ENCODE measurements at places on chromosomes 11 and 22. TPM values are rescaled to one million over a fixed set of nuclear protein-coding genes. Genes with fewer than 3 reads are reported as not detected.

GRCh38 chr11:74676596-74676995, 54.6 kb downstream of the CHRDL2 start:
- H3K36me3 ChIP-seq: no peaks in the 10 kb centered on the region
- no peak overlapping the region for H3K27ac ChIP-seq
- no peak overlapping the region for H3K4me3 ChIP-seq
- H3K4me1 ChIP-seq: peaks cover 22% of the 10 kb centered on the region
- DNase-seq: no peak

DNA sequence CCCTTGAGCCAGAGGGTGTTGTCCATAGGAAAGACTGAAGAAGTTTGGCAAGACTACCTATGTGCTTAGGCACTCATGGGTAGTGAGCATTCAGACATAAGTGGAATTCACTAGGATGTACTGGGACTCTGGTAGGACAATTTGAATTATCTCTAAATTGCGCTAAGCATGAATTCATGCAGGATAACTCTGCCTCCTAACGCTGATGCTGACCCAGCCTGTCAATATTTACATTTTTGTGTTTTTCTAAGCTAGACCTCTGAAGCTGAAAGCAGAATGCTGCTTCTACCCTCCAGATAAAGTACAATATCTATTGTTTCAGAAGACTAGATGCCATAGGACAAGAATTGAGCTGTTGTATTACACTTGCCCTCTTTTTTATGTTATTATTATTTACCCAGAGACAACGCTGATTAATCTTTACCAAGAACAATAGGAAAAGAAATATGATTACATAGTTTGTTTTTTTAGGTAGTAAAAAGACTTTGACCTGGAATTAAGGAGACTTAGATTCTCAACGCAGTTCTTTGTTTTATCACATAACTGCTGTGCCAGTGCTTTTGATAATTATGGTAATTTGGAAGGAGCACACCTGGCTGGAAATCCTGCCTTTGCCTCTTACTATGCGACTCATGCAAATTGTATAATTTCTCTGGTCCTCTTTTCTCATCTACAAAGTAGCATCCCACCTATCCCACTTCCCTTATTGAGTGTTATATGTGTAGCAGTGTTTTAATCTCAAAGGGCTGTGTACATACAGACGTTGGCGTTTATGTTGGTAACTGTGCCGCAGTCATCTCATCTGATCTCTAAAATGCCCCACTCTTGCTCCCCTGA, 21.2 kb upstream of the GRAMD1B start:
- H3K4me1 ChIP-seq: no peaks in the 10 kb centered on the region
- DNase-seq: no peak
- H3K4me3 ChIP-seq: no peak overlapping the region
- no peaks in the 10 kb centered on the region for H3K36me3 ChIP-seq

Gene RFPL1
- total RNA-seq: not detected

- DNase-seq: no peak
- H3K27me3 ChIP-seq: no peaks in the 10 kb centered on the region
- no peaks in the 10 kb centered on the region for H3K36me3 ChIP-seq
- H3K27ac ChIP-seq: no peak overlapping the region
- H3K4me1 ChIP-seq: no peaks in the 10 kb centered on the region
Measured at GRCh38 chr22:35064664-35065063, 1.3 kb upstream of the ISX start.

DNA sequence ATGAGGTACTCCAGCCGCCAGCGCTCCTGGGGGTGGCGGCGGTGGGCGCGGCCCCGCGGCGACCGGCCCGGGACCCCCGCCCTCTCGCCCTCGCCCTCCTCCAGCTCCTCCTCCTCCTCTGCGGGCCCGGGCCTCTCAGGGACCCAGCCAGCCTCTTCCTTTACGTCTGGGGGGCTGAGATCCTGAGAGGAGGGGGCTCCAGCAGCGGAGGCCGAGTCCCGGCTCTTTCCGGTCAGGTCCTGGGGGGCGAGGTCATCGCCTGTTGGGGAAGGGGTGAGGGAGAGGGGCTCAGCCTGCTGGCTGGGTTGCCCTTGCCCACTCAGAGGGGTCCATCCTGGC, 4.3 kb downstream of the ZFTA start:
- peaks cover 9% of the 10 kb centered on the region for H3K4me1 ChIP-seq
- peaks cover 35% of the 10 kb centered on the region for H3K36me3 ChIP-seq
- no peaks in the 10 kb centered on the region for H3K27me3 ChIP-seq
- DNase-seq: no peak

DNA sequence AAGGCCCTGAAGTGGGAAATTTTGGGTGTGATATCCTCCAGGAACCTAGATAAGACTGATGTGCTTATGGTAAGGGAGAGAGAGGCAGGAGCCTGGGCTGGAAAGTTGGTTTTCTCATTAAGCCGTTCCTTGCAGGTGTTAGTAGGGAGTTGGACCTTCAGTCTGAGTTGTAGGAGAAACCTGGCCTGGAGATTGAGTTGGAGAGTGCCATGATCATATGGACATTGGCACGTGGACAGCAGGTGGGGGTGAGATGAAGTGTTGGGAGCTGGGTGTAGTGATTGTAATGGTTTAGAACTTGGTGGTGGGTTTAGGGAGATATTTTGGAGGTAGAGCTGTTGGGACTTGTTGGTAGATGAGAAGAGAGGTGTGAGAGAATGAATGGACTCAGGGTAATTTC, 4.9 kb downstream of the PPP6R2 start:
- H3K36me3 ChIP-seq: peaks cover 12% of the 10 kb centered on the region
- peaks cover 3% of the 10 kb centered on the region for H3K4me1 ChIP-seq
- no peak for DNase-seq
- H3K27ac ChIP-seq: no peak overlapping the region
- no peaks in the 10 kb centered on the region for H3K27me3 ChIP-seq

Gene CCDC116
- not detected for total RNA-seq

- DNase-seq: no peak
- H3K27ac ChIP-seq: no peak overlapping the region
Measured at GRCh38 chr11:121212536-121213361, 79.8 kb upstream of the SC5D start.

DNA sequence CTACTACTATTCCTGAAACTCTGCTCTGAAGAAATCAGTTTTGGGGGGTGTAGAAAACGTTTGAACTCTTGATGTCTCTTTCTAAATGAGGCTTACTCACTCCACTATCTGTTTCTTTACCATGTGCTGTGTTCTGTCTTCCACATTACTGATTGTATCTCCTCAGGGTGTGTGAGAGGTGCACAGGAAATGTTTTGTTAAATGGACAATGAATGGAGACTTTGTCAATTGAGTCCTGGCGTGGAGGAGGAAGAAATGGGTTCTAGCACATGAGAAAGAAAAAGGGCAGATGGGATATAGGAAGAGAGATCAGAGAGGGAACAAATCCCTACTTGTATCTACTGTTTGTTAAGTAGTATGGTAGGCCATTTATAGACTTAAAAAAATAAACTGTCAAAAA, 577.1 kb upstream of the CCDC90B start:
- H3K4me3 ChIP-seq: no peak overlapping the region
- no peak overlapping the region for H3K27ac ChIP-seq
- H3K36me3 ChIP-seq: no peaks in the 10 kb centered on the region
- no peaks in the 10 kb centered on the region for H3K27me3 ChIP-seq
- no peak for DNase-seq

DNA sequence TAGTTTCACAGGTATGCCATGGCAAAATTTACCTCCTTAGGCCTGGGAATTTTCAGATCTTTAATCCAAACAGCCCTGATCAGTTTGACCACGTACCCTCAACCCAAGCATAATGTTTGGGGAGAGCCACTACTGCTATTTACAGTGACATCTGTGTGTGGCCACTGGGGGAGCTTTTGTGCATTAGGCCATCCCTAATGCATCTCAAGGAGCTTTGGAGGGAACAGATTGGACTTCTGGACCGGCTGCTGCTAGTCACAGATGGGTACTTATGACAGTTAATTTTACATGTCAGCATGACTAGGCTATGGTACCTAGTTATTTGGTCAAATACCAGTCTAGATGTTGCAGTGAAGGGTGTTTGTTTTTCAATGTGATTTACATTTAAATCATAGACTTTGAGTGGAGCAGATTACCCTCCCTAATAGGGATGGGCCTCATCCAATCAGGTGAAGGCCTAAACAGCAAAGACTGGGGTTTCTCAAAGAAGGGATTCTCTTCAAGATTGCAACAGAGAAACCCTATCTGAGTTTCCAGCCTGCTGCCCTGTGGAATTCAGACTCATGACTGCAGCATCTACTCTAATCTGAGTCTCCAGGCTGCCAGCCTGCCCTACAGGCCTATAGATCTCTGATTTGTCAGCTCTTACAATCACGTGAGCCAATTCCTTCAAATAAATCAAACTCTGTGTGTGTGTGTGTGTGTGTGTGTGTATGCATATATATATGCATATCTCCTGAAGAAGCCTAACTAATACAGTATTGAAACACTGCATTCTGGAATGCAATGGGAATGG, 38.0 kb upstream of the GALNT18 start:
- H3K27me3 ChIP-seq: peaks cover 50% of the 10 kb centered on the region
- DNase-seq: no peak
- no peak overlapping the region for H3K27ac ChIP-seq
- no peaks in the 10 kb centered on the region for H3K4me1 ChIP-seq

GRCh38 chr11:115456019-115456418, 48.2 kb downstream of the CADM1 start:
- H3K4me1 ChIP-seq: peaks cover 7% of the 10 kb centered on the region
- no peaks in the 10 kb centered on the region for H3K36me3 ChIP-seq
- no peaks in the 10 kb centered on the region for H3K27me3 ChIP-seq
- no peak overlapping the region for H3K4me3 ChIP-seq
- peak; percentile 60 for DNase-seq

DNA sequence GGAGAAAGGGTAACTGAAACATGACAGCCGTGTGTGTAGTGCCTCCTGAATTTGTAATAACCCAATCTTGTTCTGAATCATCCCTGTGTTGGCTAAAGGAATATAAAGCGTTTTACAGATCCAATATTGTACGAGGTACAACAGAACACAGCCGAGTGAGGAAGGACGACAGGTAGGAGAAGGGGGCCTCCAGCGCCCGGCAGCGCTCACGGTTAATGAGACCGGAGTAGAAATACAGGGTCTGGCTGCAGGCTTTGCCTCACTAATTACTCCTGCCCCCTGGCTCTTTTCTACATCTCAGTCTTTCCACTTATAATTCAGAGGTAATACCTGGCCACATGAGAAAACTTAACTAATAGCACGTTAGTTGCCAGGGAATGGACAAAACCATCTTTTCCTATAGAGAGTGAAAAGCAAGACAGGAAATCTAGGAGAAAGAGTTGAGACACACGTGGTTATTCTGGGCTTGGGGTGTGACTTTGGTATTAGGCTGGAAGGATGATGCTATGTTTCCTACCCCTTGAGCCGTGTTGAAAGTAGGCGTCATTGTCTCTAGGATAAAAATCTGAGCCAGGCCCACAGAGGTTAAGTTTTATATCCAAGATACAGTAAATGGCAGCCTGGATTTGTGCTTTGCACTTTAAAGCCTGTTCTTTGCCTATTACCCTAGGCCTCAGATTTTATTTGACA, 54.1 kb downstream of the GRIK4 start:
- H3K27ac ChIP-seq: no peak overlapping the region
- H3K4me1 ChIP-seq: peaks cover 6% of the 10 kb centered on the region
- no peak overlapping the region for H3K4me3 ChIP-seq

- peaks cover under 1% of the 10 kb centered on the region for H3K4me1 ChIP-seq
- H3K4me3 ChIP-seq: no peak overlapping the region
Measured at GRCh38 chr22:45334528-45334927, 24.8 kb downstream of the FAM118A start.

Gene PPFIBP2
- 9.4 TPM for total RNA-seq

DNA sequence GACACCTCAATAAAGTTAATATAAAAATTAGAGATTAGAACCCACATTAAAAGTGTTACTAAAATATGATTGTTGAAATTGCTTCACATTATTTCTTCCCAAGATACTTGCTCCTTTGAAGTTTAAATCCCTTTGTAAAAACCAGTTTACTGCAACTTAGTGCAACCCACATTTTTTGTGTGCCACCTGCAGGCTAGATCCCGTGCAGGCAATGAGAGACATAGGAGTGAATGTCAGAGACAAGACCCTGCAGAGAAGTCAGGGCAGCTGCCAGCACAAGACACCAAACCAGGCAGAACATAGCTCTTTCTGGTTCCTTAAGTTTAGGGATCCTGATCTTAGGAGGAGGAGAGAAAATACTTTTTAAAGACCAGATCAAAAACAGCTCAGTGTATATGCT, 142.8 kb upstream of the MTNR1B start:
- H3K4me1 ChIP-seq: no peaks in the 10 kb centered on the region
- H3K4me3 ChIP-seq: no peak overlapping the region
- no peaks in the 10 kb centered on the region for H3K36me3 ChIP-seq
- no peak for DNase-seq
